HCT116 (cell line): ENCODE measurements at places on chromosomes 2 and 18. TPM values are rescaled to one million over a fixed set of nuclear protein-coding genes. Genes with fewer than 3 reads are reported as not detected.

- no peak for DNase-seq
- no peak overlapping the region for H3K4me3 ChIP-seq
- H3K27ac ChIP-seq = no peak overlapping the region
- H3K36me3 ChIP-seq = no peaks in the 10 kb centered on the region
- peaks cover 36% of the 10 kb centered on the region for H3K4me1 ChIP-seq
Observed at GRCh38 chr2:238136820-238137537, 1.5 kb upstream of the KLHL30 start.

CXCR4 gene
- total RNA-seq = 1.3 TPM

ABCB11 gene
- total RNA-seq = 0.12 TPM

- H3K36me3 ChIP-seq = no peaks in the 10 kb centered on the region
- no peaks in the 10 kb centered on the region for H3K4me1 ChIP-seq
- H3K27me3 ChIP-seq = peaks cover 19% of the 10 kb centered on the region; the same call in 1 of the 2 replicates
- no peak for DNase-seq
- no peak overlapping the region for H3K27ac ChIP-seq
Observed at GRCh38 chr18:55185391-55185790, 226.1 kb upstream of the CCDC68 start.

DNA sequence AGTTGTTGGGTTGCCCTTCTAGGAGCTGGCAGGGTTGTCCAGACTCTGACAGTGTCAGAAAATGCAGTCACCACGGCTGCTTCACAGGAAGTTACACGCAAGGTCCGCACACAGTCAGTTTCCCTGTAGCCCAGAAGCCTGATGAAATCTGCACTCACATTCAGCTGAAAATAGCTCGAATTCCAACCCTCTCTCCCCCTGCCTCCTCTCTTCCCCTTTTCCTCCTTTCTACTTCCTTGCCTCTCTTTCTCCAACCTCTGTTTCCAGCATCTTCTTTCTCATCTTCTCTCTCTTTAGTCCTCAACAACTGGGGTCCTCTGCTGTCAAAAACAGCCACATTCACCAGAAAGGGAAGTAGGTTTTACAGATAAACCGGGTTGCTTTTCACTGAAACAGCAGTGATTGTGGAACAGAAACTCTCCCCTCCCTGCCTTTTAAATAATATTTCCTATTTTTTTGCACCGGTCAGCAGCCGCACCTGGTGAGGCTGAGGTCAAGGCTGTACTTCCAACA lies 69.3 kb downstream of the BCL11A start:
- H3K4me3 ChIP-seq = no peak overlapping the region
- no peak for DNase-seq
- H3K36me3 ChIP-seq = no peaks in the 10 kb centered on the region
- H3K27ac ChIP-seq = no peak overlapping the region
- H3K4me1 ChIP-seq = no peaks in the 10 kb centered on the region
